AG10803 (cell line): ENCODE measurements at places on chromosomes 2 and 18.

GRCh38 chr2:187138265-187138664 is 289.3 kb upstream of the ZSWIM2 start:
- DNase-seq = peak; percentile 33

DNA sequence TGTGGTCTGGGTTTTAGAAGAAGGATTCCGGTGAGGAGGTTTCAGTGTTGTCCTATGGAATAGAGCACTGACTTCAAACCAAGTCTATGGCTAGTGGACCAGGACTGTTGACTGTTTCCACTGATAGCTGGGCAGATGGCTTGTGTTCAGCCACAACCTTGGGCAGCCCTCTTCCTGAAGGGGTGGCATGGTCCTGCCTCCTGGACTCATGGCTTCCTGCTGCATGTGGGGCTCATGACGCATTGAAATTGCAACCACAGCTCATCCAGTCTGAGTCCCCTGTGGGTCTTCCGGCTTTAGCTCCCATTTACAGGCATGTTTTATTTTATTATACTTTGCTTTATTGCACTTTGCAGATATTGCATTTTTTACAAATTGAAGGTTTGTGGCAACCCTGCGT is 105.0 kb downstream of the B3GNT2 start:
- DNase-seq = no peak

DNA sequence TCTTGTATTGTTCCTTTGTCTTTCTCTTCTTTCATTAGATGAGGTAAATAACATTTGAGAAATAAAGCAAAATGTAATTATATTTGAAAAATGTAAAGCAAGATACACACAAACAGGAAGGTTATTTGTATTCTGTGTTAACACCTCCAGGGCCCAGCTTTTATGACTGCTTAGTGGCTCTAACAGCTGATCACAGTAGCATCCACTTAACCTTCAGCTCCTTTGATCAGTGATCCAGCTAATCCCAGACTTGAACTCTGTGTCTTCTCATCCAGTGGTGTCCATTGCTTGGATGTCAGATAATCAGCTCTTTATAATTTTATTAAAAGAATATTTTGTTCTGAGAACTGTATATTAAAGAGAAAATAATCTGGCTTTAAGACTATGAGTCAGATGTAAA is 44.5 kb downstream of the PSMD14 start:
- DNase-seq = no peak

DNA sequence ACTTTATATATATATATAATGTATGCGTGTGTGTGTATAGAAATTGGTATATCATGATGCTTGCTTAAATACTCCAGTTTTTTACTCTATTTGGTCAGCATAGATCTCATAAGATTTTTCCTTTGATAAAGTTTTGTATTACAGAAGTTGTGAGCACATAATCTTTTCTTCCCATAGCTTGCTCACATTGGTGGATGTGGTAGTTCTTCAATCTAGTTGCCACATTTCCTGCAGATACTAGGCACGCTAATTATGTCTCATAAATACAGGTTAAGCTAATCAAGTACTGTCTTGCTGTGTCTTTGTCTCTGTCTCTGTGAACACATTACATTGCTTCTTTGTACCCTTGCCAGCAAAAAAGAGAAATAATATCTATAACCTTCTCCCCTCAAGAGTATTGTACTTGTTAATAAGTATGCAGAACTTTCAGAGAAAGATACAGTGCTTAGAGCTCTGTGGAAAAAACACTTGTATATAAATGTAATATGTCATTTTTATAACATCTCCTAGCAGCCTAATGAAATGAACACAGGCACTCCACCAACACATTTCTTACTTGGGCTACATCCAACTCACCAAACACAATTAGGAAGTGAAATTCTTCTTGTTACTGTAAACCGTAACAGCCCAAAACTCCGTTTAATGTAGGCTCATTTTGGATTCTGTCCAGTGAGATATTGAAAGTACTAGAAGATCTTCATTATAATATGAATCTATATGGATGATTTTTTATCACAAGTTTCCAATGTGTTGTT is 306.7 kb upstream of the SLC8A1 start:
- DNase-seq = peak; percentile 46

- DNase-seq = no peak
Observed at GRCh38 chr2:29016504-29016903, 35.4 kb downstream of the TOGARAM2 start.

GRCh38 chr2:152564754-152565551 is 152.3 kb downstream of the PRPF40A start:
- DNase-seq = no peak
